Karpas-422 (cell line): ENCODE measurements at places on chromosomes 3 and 15.

DNA sequence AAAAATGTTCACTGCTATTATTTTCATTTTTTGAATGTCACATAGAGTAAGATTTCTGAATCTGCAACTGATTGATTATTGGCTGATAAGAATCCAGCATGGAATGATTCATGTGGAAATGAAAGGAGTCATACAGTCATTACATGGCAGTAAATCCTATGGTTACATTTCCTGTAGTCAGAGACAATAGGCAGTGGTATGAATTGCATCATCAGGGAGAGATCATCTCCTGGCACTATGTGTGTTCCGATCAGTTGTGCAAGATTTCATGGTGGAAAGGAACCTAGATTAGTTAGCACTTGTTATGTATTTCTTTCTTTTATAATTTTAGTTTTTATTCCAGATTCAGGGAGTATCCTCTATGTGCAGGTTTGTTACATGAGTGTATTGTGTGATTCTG lies 38.8 kb downstream of the SLC12A1 start:
- H3K4me3 ChIP-seq, result no peak overlapping the region
- H3K27me3 ChIP-seq, result no peaks in the 10 kb centered on the region
- no peak for DNase-seq
- no peaks in the 10 kb centered on the region for H3K4me1 ChIP-seq

DNA sequence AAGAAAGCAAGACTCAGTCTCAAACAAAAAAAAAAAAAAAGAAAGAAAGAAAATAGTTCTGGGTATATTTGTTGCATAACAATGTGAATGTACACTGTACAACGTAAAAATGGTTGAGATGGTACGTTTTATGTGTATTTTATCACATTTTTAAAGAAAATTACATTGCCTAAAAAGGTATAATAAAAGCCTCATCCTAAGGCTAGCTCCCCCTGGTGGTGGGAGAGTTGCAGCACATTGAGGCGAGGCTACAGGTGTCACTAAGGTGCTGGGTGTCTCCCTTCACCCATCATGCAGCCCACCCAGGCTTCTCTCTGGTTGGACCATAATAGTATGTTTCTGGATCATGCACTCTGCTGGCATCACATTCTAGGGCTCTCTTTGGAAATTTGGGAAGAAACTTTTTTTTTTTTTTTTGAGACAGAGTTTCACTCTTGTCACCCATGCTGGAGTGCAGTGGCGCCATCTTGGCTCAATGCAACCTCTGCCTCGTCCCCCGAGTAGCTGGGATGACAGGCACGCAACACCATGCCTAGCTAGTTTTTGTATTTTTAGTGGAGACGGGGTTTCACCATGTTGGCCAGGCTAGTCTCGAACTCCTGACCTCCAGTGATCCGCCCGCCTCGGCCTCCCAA lies 12.4 kb upstream of the RAB11A start:
- H3K27ac ChIP-seq, result no peak overlapping the region
- no peaks in the 10 kb centered on the region for H3K36me3 ChIP-seq
- peak; percentile 94 for DNase-seq
- H3K4me1 ChIP-seq, result no peaks in the 10 kb centered on the region; the same call in 1 of the 2 replicates
- H3K27me3 ChIP-seq, result no peaks in the 10 kb centered on the region

DNA sequence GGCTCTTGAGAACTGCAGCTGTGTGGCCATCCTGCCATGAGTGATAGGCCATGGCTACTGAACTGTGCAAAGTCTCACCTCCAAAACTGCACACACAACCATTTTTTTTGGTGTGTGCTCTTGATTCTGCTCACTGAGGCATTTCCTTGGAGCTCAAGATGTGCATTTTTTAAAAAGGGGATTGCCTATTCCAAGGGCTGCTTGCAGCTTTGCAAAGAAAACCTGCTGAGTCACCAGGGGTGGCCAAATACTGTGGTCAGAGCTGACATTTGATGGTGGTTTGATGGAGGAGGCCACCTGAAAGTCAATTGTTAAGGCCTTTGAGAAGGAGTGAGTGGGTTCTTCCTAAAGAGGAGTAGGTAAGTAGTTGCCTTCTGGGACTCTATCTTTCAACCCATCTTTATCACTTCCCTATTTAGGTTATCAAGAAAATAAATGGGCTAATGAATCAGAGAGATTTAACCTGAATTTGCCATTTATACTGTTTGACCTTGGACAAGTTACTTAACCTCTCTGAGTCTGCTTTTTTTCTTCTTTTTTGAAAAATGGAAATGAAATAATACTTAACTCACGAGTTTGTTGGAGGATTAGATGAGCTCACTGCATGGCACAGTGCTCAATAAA lies 87.9 kb downstream of the CHST2 start:
- peak; percentile 99 for DNase-seq
- H3K4me1 ChIP-seq, result peaks cover 71% of the 10 kb centered on the region
- peak overlapping the region; percentile 98 for H3K27ac ChIP-seq
- peaks cover 8% of the 10 kb centered on the region; the same call in 1 of the 2 replicates for H3K36me3 ChIP-seq
- H3K27me3 ChIP-seq, result no peaks in the 10 kb centered on the region

- H3K36me3 ChIP-seq, result no peaks in the 10 kb centered on the region
- H3K4me3 ChIP-seq, result no peak overlapping the region
- DNase-seq, result no peak
- H3K4me1 ChIP-seq, result no peaks in the 10 kb centered on the region
Measured at GRCh38 chr3:29576181-29576580, 295.3 kb downstream of the RBMS3 start.

GRCh38 chr3:60010781-60011180 lies 961.0 kb upstream of the CFAP20DC start:
- H3K4me3 ChIP-seq, result no peak overlapping the region
- H3K36me3 ChIP-seq, result no peaks in the 10 kb centered on the region
- no peak overlapping the region for H3K27ac ChIP-seq
- H3K4me1 ChIP-seq, result no peaks in the 10 kb centered on the region

GRCh38 chr3:191176038-191176785 lies 22.8 kb upstream of the OSTN start:
- no peaks in the 10 kb centered on the region for H3K27me3 ChIP-seq
- H3K4me3 ChIP-seq, result no peak overlapping the region
- H3K36me3 ChIP-seq, result no peaks in the 10 kb centered on the region
- no peak for DNase-seq
- H3K4me1 ChIP-seq, result no peaks in the 10 kb centered on the region

DNA sequence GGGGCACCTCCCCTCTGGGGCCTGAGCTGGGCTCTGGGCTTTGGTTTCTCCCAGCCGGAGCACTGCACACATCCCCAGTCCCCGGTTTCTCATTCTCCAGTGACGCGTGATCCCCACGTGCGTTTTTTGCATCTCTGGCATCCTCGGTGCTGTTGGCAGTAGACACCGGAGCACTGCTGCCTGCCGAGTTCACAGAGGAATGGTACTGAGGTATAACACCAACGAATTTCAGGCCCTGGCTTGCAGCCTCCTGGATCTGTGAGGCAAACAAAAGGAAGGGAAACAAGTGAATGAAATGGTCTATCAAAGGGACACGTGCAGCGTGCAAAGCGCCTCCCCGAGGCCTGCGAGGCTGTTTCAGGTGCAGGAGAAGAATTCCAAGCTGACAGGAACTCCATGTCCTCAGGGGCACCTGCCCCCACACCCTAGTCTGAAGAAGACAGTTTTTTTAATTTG lies 112.9 kb downstream of the OXNAD1 start:
- H3K36me3 ChIP-seq, result peaks cover 55% of the 10 kb centered on the region
- DNase-seq, result peak; percentile 60
- H3K27me3 ChIP-seq, result no peaks in the 10 kb centered on the region
- peak overlapping the region; percentile 11; the same call in 1 of the 2 replicates for H3K4me3 ChIP-seq
- peak overlapping the region; percentile 98 for H3K27ac ChIP-seq

- no peaks in the 10 kb centered on the region for H3K27me3 ChIP-seq
- DNase-seq, result no peak
- H3K36me3 ChIP-seq, result no peaks in the 10 kb centered on the region
- H3K27ac ChIP-seq, result no peak overlapping the region
Measured at GRCh38 chr15:50820808-50821382, 55.4 kb upstream of the SPPL2A start.

GRCh38 chr3:185631508-185632206 lies 45.6 kb downstream of the SENP2 start:
- no peak overlapping the region for H3K27ac ChIP-seq
- DNase-seq, result no peak
- no peaks in the 10 kb centered on the region for H3K4me1 ChIP-seq
- H3K27me3 ChIP-seq, result no peaks in the 10 kb centered on the region
- H3K4me3 ChIP-seq, result no peak overlapping the region
- H3K36me3 ChIP-seq, result peaks cover 14% of the 10 kb centered on the region; the same call in 1 of the 2 replicates

DNA sequence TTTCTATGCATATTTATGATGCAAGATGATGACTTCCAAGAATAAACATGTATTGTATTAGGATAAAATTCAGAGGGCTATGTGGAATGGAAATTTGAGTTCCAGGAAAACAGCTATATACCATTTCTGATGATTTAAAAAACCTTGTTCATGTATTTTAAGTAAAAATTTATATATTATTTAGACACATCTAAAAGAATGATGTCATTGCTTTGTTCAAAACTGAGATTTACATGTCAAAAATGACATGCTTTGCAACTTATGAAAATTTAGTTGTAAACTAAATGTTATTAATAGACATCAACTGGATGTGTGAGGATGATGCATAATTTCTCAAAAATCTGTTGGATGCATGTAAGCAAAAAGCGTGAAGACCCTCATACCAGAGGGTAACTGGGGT lies 2.3 kb downstream of the STARD5 start:
- H3K27ac ChIP-seq, result no peak overlapping the region
- no peaks in the 10 kb centered on the region for H3K36me3 ChIP-seq
- no peak overlapping the region for H3K4me3 ChIP-seq
- DNase-seq, result no peak

- no peak overlapping the region for H3K27ac ChIP-seq
- H3K4me1 ChIP-seq, result no peaks in the 10 kb centered on the region; the same call in 1 of the 2 replicates
- H3K4me3 ChIP-seq, result no peak overlapping the region
- no peaks in the 10 kb centered on the region for H3K27me3 ChIP-seq
Measured at GRCh38 chr3:197353001-197353866, 54.8 kb upstream of the DLG1 start.

- no peak overlapping the region for H3K27ac ChIP-seq
- peak; percentile 82 for DNase-seq
- H3K4me3 ChIP-seq, result no peak overlapping the region
- H3K27me3 ChIP-seq, result no peaks in the 10 kb centered on the region
- H3K4me1 ChIP-seq, result no peaks in the 10 kb centered on the region
Measured at GRCh38 chr3:14791343-14791945, 27.3 kb upstream of the FGD5 start.

GRCh38 chr3:87260270-87260669 lies 16.1 kb downstream of the POU1F1 start:
- no peak overlapping the region for H3K4me3 ChIP-seq
- H3K4me1 ChIP-seq, result no peaks in the 10 kb centered on the region
- peak; percentile 85 for DNase-seq
- no peaks in the 10 kb centered on the region for H3K27me3 ChIP-seq
- no peak overlapping the region for H3K27ac ChIP-seq

GRCh38 chr3:176987901-176988650 lies 209.2 kb downstream of the TBL1XR1 start:
- no peaks in the 10 kb centered on the region for H3K4me1 ChIP-seq
- DNase-seq, result no peak
- H3K27me3 ChIP-seq, result no peaks in the 10 kb centered on the region
- H3K27ac ChIP-seq, result no peak overlapping the region
- H3K36me3 ChIP-seq, result no peaks in the 10 kb centered on the region
- H3K4me3 ChIP-seq, result no peak overlapping the region

DNA sequence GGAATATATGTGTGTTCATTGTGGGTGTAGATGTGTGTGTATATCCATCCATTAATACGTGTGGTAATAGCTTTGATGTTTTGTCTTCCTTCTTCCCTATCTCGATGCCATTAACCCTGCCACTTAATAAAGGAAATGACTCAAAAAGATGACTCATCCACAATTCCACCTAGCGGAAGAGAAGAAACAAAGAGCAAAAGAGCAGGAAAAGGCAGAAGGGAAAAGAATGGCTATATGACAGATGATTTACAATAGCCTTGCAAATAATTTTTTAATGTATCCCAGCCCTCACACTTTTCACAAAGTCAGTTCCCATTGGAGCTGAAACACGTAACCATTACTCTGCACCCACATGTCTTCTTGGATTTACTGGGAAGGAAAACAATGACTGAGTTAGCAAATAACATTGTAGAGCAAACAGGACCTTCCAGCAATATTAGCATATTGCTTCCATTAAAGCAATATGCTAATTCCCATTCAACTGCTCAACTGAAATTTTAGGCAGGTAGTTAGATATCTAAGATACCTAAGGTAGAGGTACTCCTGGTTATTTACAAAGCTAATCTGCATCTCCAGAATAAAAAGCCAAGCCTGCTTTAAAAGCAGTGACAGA lies 197.2 kb downstream of the KCNAB1 start:
- H3K27ac ChIP-seq, result no peak overlapping the region
- H3K36me3 ChIP-seq, result no peaks in the 10 kb centered on the region
- H3K27me3 ChIP-seq, result no peaks in the 10 kb centered on the region
- H3K4me3 ChIP-seq, result no peak overlapping the region
- no peaks in the 10 kb centered on the region for H3K4me1 ChIP-seq

- H3K36me3 ChIP-seq, result no peaks in the 10 kb centered on the region
- no peak overlapping the region for H3K27ac ChIP-seq
- no peaks in the 10 kb centered on the region for H3K27me3 ChIP-seq
- no peaks in the 10 kb centered on the region for H3K4me1 ChIP-seq
- no peak for DNase-seq
- H3K4me3 ChIP-seq, result no peak overlapping the region
Measured at GRCh38 chr3:131242201-131242600, 139.4 kb upstream of the NUDT16 start.
